ENCODE measurements at places on chromosomes 5 and 9. TPM values are rescaled to one million over a fixed set of nuclear protein-coding genes. Genes with fewer than 3 reads are reported as not detected.

PDZD2 gene
- 0.33 TPM for total RNA-seq

ZNF300 gene
- total RNA-seq, result 2.7 TPM

BHMT gene
- not detected for total RNA-seq

NRARP gene
- 0.40 TPM for total RNA-seq

SPAG8 gene
- total RNA-seq, result 1.3 TPM

PRDM9 gene
- total RNA-seq, result not detected

SELENOP gene
- total RNA-seq, result not detected

C9 gene
- 0.09 TPM for total RNA-seq

- DNase-seq, result no peak
Measured at GRCh38 chr5:103135461-103135860, 15.4 kb downstream of the PPIP5K2 start.

DNA sequence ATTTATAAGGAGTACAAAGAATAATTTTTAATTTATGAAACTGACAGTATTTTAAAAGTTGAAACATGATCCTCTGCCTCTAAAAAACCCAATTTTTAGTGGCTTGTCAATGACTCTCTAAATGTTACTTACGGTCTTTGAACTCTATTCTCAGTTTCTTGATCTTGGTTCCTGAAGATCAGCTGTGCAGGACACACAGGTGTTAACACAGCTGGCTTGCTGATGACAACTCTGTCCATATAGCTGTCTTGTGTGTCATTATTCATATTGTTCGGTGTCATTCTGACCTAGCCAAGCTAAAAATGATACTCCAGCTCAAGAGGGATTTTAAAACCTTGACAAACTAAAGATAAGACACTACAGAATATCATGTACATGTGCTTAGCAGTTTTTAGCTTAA is 314.5 kb downstream of the CCDC171 start:
- no peak for DNase-seq

- DNase-seq, result no peak
Measured at GRCh38 chr5:171965745-171966144, 40.7 kb downstream of the FBXW11 start.

- no peak for DNase-seq
Measured at GRCh38 chr9:126217250-126217653, 109.4 kb upstream of the MVB12B start.

GRCh38 chr5:106530150-106530549 is 1140.6 kb downstream of the EFNA5 start:
- DNase-seq, result no peak

GRCh38 chr5:1089621-1090040 is 22.2 kb downstream of the SLC12A7 start:
- no peak for DNase-seq

DNA sequence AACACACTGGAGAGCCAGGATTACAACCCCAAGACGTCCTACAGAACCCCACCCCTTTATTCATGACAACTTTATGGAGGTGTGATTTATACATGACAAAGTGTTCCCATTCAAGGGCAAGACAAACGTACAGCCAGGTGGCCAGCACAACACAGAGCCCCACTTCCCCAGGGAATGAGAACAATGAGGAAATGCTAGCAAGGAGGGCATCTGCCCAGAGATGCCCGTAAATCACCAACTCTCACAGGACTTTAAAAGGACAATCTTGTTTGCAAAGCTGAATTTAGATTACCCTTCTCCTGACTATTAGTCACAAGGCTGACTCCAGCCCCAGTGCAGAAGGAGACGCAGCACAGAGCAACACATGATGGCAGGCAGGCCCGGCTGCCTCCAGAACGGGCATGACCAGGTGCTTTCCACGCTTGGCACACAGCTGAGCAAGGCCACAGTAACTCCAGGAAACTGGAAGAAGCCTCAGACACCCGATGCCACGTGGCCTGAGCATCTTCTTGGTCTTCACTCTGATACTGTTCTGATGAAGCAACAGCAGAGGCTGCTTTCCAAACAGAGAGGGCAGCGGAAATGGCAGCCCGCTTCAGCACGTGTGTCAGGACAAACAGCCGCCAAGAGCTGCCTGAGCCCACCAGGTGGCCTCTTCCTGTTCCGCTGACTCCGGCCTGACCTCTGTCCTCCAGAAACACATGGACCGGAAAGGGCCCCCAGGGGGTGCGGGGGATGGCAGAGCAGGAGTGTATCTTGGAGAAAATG is 51.4 kb downstream of the ROR2 start:
- DNase-seq, result no peak

GRCh38 chr5:180399401-180400215 is 46.5 kb upstream of the GFPT2 start:
- no peak for DNase-seq

GRCh38 chr5:172004824-172005237 is 1.6 kb downstream of the FBXW11 start:
- peak; percentile 34 for DNase-seq

DNA sequence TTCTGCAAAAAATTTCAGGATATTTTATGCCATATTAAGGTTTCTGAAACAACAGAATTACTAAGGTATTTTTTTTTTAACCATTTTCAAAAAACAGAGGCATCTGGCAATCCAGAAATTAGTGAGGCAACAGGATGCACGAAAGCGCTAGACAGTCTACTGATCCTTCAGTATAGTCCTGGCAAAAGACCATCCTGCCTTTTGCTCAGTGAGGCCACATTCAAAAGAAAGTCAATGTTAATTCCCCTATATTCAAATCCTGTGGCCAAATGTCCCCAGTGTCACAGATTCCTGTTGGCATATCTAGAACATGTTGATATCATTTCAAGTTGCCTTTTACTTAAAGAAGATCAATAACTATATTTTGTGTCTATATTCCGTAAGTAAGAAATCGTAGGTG is 13.1 kb upstream of the NFIB start:
- DNase-seq, result no peak

GRCh38 chr5:112983363-112983762 is 6.8 kb downstream of the DCP2 start:
- DNase-seq, result no peak

DNA sequence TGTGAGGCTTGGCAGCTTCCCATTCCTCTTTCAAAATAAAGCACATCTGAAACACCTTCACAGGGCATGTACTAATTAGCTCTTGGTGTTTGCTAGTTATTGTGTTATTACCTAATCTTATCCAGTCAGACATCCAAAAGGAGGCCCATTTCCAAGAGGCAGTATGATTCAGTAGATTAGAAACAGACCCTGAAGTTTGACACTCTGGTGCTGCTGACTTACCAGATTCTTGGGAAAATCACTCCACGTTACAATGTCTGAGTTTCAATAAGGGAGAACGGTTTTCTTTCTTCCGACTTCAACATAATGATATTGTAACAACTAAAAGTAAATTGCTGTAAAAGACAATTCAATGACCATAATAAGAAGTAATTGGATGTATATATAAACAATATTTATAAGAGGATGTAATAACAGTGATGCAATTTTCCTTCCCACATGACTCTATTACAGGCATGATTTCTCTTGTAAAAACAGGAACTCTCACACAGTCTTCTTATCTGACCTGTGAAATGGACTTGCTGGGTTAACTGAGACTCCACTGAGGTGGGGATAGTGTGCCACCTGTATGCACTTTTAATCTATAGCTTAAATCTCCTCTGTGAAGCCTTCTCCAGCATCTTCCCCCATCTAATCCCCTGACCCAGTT is 181.3 kb upstream of the ELL2 start:
- DNase-seq, result peak; percentile 57

DNA sequence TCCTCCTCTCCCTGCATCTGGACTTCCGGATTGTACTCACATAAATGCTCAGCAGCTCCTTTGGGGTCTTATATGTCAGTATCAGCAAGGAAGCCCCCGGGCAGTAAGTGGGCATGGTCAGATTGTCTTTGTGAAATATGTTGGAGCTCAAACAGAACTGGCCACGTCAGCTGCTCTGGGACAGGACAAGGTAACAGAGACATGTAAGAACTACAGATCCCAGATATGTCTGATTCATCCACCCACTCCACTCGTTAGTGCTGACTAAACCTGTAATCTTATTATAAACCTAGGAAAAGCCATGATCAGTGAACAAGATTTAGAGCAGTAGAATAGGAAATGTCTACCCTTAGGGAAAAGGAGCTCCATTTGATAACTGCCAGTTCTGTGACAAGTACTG is 561.8 kb downstream of the CETN3 start:
- DNase-seq, result no peak

GRCh38 chr5:172380987-172381643 is 73.2 kb downstream of the SH3PXD2B start:
- peak; percentile 62 for DNase-seq

GRCh38 chr9:89881431-89881830 is 276.6 kb downstream of the GADD45G start:
- DNase-seq, result no peak
